Neural crest cell (in vitro differentiated cells): ENCODE measurements at places on chromosomes 11 and 22. TPM values are rescaled to one million over a fixed set of nuclear protein-coding genes. Genes with fewer than 3 reads are reported as not detected.

The SLC22A12 gene
- not detected in 2 replicates for total RNA-seq

The GRIA4 gene
- 2.3 and 2.9 TPM in 2 replicates for total RNA-seq

The BRSK2 gene
- 59.9 and 72.5 TPM in 2 replicates for total RNA-seq

The RCOR2 gene
- total RNA-seq = 107 and 108 TPM in 2 replicates

The MS4A6E gene
- total RNA-seq = not detected in 2 replicates

The NRIP3 gene
- total RNA-seq = 1.7 and 2.1 TPM in 2 replicates

- DNase-seq = no peak
- no peaks in the 10 kb centered on the region for H3K36me3 ChIP-seq
- peaks cover 57% of the 10 kb centered on the region for H3K4me1 ChIP-seq
- H3K4me3 ChIP-seq = peak overlapping the region; percentile 68
These were observed 3.3 kb downstream of the ST3GAL4 start for GRCh38 chr11:126358763-126359160.

DNA sequence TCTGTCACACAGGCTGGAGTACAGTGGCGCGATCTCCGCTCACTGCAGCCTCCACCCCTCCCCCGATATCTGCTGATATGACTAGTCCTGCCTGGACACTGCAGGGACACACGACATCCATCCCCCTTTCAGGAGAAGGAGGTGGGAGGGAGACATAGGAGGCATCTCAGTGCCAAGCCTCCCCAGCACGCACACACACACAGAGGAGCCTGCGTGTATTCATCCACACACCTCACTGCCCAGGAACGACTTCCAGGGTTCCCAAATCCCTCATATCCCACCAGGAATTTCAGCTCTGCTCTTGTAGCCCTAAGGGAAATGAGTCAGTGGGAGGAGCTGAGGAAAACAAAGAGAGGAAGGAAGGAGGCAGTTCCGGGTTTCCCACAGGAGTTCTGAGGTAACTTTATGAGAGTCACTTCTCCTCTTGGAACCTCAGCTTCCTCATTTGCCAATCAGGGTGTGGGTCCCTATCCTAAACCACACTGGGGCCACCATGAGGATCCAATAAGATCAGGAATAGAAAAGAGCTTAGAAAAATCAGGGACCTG, 37.2 kb upstream of the ACER3 start:
- peak overlapping the region; percentile 90 for H3K27ac ChIP-seq
- peaks cover 7% of the 10 kb centered on the region for H3K36me3 ChIP-seq
- H3K4me1 ChIP-seq = peaks cover 11% of the 10 kb centered on the region
- no peaks in the 10 kb centered on the region for H3K27me3 ChIP-seq
- peak; percentile 20 for DNase-seq

DNA sequence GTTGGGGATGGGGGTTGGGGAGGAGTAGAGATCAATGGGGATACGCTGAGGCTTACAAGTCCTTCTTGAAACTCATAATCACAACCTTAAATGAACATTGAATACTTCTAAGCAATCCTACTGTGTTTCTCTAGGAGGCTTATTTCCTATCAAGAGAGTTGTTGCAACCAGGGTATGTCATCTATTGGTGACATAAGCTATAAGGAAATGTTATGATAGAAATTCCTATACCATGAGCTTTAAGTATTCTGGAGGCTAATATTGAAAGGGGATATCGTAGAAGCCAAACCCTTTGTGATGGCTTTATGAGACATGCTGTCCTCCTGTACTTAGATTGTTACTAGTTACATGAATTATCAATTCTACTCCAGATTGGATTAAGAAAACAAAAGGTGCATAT, 72.9 kb downstream of the DKK3 start:
- H3K4me3 ChIP-seq = no peak overlapping the region
- no peaks in the 10 kb centered on the region for H3K27me3 ChIP-seq
- no peak overlapping the region for H3K27ac ChIP-seq
- peaks cover 34% of the 10 kb centered on the region for H3K36me3 ChIP-seq
- H3K4me1 ChIP-seq = peaks cover 2% of the 10 kb centered on the region

DNA sequence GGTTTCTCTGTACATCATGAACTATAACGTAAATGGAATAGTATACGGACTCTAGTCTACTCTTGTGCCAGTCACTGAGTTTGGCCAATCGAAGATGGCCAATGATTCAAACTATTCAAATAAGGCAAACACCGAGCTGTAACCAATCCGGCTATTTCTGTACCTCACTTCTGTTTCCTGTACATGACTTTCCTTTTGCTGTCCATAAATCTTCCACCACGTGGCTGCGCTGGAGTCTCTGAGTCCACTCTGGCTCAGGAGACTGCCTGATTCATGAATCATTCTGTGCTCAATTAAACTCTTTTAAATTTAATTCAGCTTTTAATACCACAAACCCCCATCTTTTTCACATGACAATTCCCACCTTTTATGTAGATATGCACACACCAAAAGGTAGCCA, 1.5 kb upstream of the JAML start:
- H3K36me3 ChIP-seq = no peaks in the 10 kb centered on the region
- H3K4me3 ChIP-seq = no peak overlapping the region
- H3K27me3 ChIP-seq = peaks cover 59% of the 10 kb centered on the region
- DNase-seq = no peak
- H3K4me1 ChIP-seq = no peaks in the 10 kb centered on the region

DNA sequence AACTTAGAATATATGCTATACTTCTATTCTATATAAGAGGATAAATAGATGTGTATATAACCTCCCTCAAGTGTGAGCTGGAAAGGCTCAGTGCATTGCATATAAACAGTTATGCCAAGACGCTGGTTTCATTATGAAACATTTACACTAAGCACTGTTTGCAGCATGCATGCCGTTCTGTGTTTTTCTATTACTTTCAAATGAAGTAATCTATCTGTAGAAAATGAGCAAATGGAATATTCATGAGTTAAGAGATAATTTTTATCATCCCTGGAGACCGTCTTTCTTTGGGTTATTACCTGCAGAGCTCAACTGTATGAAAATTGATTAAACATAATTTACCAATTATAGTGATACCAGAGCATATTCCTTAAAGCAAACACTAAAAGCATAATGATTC, 925.7 kb upstream of the CCDC90B start:
- no peaks in the 10 kb centered on the region for H3K4me1 ChIP-seq
- no peak overlapping the region for H3K27ac ChIP-seq
- H3K27me3 ChIP-seq = no peaks in the 10 kb centered on the region
- DNase-seq = no peak
- no peaks in the 10 kb centered on the region for H3K36me3 ChIP-seq

- no peaks in the 10 kb centered on the region for H3K36me3 ChIP-seq
- no peaks in the 10 kb centered on the region for H3K4me1 ChIP-seq
- no peak overlapping the region for H3K27ac ChIP-seq
These were observed 569.9 kb upstream of the CADM1 start for GRCh38 chr11:116073854-116074837.

GRCh38 chr22:43337385-43337784, 5.8 kb downstream of the SCUBE1 start:
- no peak for DNase-seq
- H3K36me3 ChIP-seq = peaks cover 2% of the 10 kb centered on the region
- peaks cover 46% of the 10 kb centered on the region for H3K27me3 ChIP-seq
- H3K27ac ChIP-seq = no peak overlapping the region
- no peak overlapping the region for H3K4me3 ChIP-seq

DNA sequence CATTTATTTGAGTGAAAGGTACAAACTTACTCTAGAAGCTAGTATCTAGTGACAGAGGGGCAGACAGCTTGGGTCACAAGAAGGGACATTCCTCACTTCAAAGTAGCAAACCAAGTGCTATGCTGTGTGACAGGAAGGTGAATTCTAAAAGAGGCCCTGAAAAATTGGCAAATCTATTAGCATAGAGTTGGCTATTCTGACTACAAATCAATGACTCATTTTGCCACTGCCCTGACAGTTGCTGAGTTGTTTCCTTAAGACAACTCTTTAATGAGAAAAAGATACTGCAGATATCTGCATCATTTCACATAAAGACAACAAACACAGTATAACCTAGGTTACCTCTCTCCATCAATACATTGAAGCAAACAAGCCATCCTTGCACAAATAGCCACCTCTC, 524.0 kb upstream of the LRRC4C start:
- no peaks in the 10 kb centered on the region for H3K27me3 ChIP-seq
- DNase-seq = no peak
- no peak overlapping the region for H3K4me3 ChIP-seq

GRCh38 chr11:128621601-128622501, 34.5 kb upstream of the ETS1 start:
- no peak for DNase-seq
- H3K27ac ChIP-seq = no peak overlapping the region
- H3K4me1 ChIP-seq = peaks cover 37% of the 10 kb centered on the region
- H3K4me3 ChIP-seq = no peak overlapping the region

- H3K27me3 ChIP-seq = no peaks in the 10 kb centered on the region
- peak overlapping the region; percentile 80 for H3K27ac ChIP-seq
- H3K4me3 ChIP-seq = no peak overlapping the region
- H3K4me1 ChIP-seq = peaks cover 7% of the 10 kb centered on the region
These were observed 36.1 kb upstream of the ADSL start for GRCh38 chr22:40310081-40310767.

GRCh38 chr11:126332221-126332711, 23.2 kb upstream of the ST3GAL4 start:
- no peak overlapping the region for H3K4me3 ChIP-seq
- no peaks in the 10 kb centered on the region for H3K36me3 ChIP-seq
- DNase-seq = no peak
- H3K27me3 ChIP-seq = no peaks in the 10 kb centered on the region
- peaks cover 36% of the 10 kb centered on the region for H3K4me1 ChIP-seq

- no peak overlapping the region for H3K4me3 ChIP-seq
- H3K27ac ChIP-seq = no peak overlapping the region
- no peak for DNase-seq
- H3K36me3 ChIP-seq = no peaks in the 10 kb centered on the region
- H3K4me1 ChIP-seq = no peaks in the 10 kb centered on the region
- no peaks in the 10 kb centered on the region for H3K27me3 ChIP-seq
These were observed 775.6 kb upstream of the CCDC90B start for GRCh38 chr11:84061726-84062125.

DNA sequence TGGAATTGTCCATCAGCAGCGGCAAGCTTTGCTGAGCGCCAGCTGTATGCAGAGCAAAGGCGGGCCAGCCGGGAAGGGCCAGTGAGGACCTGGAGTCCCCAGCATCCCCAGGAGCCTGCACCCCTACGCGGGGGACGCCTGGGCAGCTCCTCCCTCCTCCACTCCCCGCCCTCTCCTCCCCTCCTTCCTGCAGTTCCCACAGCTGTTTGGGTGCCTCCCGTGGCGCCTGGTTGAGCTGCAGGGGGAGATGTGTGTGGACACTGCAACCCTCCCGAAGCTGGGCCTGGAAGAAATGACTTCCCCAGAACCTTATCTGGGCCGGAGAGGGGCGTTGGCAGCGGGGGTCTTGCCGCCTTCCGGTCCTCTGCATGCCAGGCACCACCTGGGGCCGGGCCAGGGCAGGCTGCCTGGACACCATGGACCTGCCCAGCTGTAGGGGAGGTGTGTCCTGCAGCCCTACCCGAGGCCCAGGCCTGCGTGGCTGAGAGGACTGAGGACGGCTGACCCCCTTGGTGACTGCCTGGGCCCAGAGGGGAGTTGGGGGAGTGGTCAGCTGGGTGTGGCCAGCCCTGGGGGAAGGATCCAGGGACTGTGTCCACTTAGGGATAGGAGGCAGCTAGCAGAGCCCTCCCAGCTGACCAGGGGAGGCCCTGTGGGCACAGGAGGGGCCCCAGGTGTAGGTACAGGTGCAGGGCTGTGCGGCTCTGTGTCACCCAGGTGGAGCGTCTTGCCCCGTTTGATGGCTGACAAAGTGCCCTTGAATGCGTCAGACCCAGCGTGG, 16.8 kb upstream of the MUC6 start:
- H3K36me3 ChIP-seq = no peaks in the 10 kb centered on the region
- no peaks in the 10 kb centered on the region for H3K4me1 ChIP-seq
- peaks cover 2% of the 10 kb centered on the region for H3K27me3 ChIP-seq
- H3K27ac ChIP-seq = no peak overlapping the region

GRCh38 chr11:22688914-22689313, 22.5 kb downstream of the GAS2 start:
- peaks cover 26% of the 10 kb centered on the region for H3K4me1 ChIP-seq
- no peaks in the 10 kb centered on the region for H3K27me3 ChIP-seq
- DNase-seq = no peak
- H3K4me3 ChIP-seq = no peak overlapping the region

GRCh38 chr11:76918941-76919386, 58.2 kb downstream of the ACER3 start:
- H3K27ac ChIP-seq = no peak overlapping the region
- no peaks in the 10 kb centered on the region for H3K27me3 ChIP-seq
- no peak for DNase-seq
- peaks cover 12% of the 10 kb centered on the region for H3K4me1 ChIP-seq

- DNase-seq = no peak
- peaks cover 3% of the 10 kb centered on the region for H3K36me3 ChIP-seq
- no peaks in the 10 kb centered on the region for H3K27me3 ChIP-seq
- peaks cover 5% of the 10 kb centered on the region for H3K4me1 ChIP-seq
These were observed 2.0 kb downstream of the C2CD3 start for GRCh38 chr11:74168838-74169237.

DNA sequence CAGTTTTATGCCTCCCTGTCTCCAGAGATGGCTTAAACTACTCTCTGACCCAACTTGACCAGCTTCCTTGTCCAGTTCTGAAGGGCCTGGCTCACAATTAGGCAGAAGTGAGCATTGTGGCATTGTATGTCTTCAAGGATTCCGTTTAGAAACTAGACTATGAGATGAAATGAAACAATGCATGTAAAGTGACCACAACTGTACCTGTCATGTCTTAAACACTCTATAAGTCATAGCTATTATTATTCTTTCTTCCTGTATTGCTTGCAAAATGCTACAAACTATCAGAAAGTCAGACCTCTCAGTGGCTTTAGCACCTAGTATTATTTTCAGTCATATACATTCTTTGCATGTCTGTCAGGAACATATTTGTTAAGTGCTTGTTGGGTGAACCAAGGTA, 127.9 kb upstream of the MTMR2 start:
- no peak overlapping the region for H3K4me3 ChIP-seq
- peaks cover 57% of the 10 kb centered on the region for H3K4me1 ChIP-seq
- H3K27me3 ChIP-seq = no peaks in the 10 kb centered on the region
- H3K27ac ChIP-seq = no peak overlapping the region
- no peaks in the 10 kb centered on the region for H3K36me3 ChIP-seq

GRCh38 chr11:46381048-46381818, at the start of gene MDK:
Gene MDK, plus strand, starts transcription at chr11:46381669. Its CDS starts 389 bp downstream, at chr11:46382058.
- peaks cover 18% of the 10 kb centered on the region for H3K27me3 ChIP-seq
- peak; percentile 56 for DNase-seq
- peaks cover 2% of the 10 kb centered on the region for H3K36me3 ChIP-seq
- peak within 1 kb of the TSS; percentile 91 for H3K4me3 ChIP-seq

GRCh38 chr11:17976651-17977050, 36.2 kb downstream of the SERGEF start:
- no peak overlapping the region for H3K27ac ChIP-seq
- H3K4me3 ChIP-seq = no peak overlapping the region
- H3K36me3 ChIP-seq = peaks cover 14% of the 10 kb centered on the region
- H3K4me1 ChIP-seq = no peaks in the 10 kb centered on the region
- DNase-seq = no peak
- H3K27me3 ChIP-seq = no peaks in the 10 kb centered on the region

DNA sequence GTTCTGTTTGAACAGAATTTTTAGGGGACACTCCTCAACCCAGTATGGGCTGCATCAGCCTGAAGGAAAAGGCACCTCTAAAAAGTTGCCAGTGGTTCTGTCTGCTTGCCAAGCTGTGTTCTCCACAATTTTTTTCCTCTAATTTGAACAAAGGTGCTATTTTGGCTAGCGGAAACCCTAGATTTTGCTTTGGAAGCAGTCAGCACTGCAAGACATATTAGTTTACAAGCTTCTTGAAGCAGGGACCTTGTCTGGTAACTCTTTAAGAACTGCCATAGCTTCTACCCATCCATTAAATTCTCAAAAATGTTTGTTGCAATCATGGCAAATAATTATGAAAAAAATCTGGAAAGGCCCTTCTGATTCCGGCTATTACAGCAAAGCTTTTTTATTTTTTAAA, 75.6 kb upstream of the HEPHL1 start:
- no peaks in the 10 kb centered on the region for H3K4me1 ChIP-seq
- no peaks in the 10 kb centered on the region for H3K36me3 ChIP-seq
- H3K27ac ChIP-seq = no peak overlapping the region

GRCh38 chr11:18802381-18803257, 11.0 kb upstream of the PTPN5 start:
- H3K36me3 ChIP-seq = no peaks in the 10 kb centered on the region
- no peak overlapping the region for H3K4me3 ChIP-seq
